ENCODE measurements at places on chromosomes 2 and 18.
A peak's percentile ranks its signal among the peaks of the same experiment; 100 is the strongest.

GRCh38 chr18:10201659-10202058, 252.8 kb upstream of the APCDD1 start:
- no peak for DNase-seq

DNA sequence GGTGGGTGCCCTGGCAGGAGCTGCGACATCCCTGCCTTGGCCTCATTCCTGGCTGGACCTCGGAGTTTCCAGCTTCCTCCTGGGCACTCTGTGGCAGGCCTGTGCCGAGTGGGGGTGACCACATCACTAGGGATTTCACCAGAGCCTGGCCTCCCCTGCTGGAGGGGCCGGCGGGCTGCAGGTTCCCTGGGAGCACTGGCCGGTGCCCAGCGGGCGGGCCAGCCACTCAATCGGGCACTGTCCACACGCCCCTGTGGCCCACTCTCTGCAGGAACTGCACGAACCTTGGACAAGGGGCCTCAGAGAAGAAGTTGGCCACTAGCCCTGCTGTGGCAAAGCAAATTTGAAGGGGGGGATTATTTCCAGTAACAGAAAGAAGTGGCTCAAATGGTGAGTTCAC, 110.7 kb upstream of the APCDD1 start:
- no peak for DNase-seq

DNA sequence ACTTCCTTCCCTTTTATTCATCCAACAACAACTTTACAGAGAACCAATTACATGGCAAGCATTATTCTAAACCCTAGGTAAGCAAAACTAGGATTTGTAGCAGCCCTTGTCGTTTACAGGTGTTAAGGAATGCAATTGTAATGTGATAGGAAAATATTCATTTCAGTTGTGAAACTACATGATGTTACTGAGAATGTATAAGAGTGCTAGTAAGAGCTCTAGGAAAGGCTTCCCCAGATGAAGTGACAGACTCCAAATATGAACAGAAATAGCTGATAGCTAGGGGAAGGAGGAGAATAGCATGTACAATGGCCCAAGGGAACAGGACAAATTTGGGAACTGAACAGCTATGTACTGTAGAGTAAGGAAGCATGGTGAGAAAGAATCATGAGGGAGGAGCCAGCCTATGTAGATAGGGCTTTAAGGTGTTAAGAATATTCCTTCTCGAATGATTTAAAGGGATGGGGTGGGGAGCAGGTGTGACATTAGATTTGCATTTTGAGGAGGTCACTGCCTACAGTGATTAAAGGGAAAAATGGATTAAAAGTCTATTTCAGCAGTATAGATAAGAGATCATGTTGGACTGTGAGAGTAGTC, 31.7 kb downstream of the RPE start:
- no peak for DNase-seq

DNA sequence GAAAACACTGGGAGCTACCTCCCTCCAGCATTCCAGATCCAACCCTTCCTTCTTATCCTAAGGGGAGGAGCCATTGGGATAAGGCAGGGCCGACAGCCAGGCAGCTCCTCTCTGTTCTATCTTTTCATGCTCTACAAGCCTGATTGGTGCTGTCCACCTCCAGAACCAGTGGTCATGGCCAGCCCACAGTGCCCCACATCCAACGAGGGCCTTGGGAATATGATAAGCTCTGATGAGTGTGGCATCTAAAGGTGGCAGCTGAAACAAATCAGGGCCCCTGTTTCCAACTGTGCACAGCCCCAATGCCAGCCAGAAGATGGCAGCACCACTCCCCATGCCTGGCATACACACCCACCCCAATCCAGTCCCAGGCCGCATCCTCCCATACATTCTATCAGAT, 329.3 kb downstream of the C1D start:
- DNase-seq = no peak

DNA sequence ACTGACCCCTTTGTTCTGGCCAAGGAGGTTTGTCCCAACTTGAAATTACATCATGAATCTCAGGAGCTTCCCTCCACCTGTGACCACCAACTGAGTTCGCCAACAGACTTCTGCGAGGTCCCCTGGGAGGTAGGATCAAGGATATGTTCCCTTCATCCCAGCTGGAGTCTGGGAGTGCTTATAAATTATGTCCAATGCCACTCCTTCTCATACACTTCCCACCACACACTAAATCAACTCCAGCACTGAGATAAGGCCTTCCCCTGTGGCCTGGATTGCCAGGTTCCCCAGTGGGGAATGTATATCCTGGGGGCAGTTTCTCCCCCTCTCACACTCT, 99.2 kb downstream of the RND3 start:
- no peak for DNase-seq

GRCh38 chr18:37484983-37485834, 80.4 kb downstream of the CELF4 start:
- DNase-seq = no peak

DNA sequence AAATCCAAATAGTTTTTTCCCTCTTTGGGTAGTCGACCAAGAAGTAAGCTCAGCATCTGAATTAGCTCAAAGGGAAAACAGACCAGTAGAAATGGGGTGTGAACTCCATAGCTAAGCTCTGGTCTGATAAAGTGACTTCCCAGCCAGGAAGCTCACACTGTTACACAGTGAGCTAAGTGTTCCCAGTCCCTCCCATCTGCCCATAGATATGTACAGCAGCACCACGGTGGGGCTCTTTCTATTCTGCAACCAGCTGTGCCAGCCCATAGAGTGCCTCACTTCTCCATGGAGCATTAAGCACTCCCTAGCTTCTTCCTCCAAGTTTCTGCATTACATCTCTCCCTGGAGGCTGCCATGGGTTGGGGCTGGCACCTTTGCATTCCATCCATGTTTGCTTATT, 27.6 kb upstream of the NEMP2 start:
- no peak for DNase-seq

DNA sequence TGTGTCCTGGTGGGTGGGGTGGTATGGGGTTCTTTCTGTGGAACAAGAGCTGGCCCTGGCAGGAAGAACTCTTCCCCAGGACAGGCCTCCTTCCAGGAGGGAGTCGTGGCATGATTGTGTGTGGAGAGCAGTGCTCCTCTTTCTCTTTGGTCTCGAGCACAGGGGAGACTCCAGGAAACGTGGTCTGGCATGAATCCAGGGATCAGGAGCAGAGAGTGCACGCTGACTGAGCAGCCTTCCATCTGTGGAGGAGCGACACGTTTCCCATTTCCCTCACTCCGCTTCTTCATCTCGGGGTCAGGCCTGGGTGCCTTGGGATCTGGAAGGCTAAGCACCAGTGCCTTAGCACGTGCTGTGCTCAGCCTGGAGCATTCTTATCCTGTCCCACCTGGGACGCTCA, 132.0 kb upstream of the HDAC4 start:
- DNase-seq = no peak

DNA sequence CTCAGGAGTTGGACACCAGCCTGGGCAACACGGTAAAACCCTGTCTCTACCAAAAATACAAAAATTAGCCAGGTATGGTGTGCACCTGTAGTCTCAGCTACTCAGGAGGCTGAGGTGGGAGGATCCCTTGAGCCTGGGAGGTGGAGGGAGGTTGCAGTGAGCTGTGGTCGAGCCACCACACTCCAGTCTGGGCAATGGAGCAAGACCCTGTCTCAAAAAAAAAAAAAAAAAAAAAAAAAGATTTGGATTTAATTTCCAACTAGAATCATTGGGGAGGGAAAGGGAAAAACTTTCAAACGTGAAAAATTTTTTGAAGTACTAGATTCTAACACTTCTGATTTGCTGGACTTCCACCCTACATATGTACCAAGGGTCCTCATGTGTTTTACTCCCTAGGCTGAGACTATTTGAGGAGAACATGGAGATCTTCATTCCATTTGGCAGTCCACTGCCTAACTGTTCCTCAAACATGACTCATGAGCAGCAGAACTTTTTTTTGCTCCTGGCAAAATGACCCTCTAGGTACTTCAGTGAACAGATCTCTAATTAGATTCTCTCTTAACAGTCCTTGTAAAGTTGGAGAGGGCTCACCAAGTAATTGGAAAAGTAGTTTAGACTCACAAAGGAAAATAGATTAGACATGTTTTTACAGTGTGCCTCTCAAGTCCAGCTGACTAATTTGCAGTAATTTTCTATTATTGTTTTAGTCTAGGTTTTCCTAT, 267.6 kb downstream of the METTL4 start:
- no peak for DNase-seq

GRCh38 chr18:69820538-69820937, 127.1 kb downstream of the CD226 start:
- no peak for DNase-seq

GRCh38 chr2:88307817-88308216, 137.7 kb downstream of the THNSL2 start:
- no peak for DNase-seq

- no peak for DNase-seq
Measured at GRCh38 chr18:40944576-40944975, 1010.5 kb upstream of the PIK3C3 start.

DNA sequence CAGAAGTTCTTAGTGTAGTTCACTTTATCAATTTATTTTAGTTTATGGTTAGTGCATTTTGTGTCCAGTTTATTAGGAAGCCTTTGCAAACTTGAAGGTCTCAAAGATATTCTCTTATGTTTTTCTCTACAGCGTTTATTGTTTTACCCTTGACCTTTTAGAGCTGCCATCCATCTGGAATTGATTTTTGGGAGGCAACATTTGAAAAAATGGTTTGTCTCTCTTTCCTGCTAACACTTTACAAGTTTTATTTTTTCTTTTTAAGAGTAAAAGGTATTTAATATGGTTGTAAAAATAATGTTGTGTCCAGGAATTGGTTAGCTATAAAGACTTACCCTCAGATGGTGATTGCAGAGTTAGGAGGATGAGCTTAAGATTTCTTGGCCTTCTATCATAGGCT, 14.0 kb downstream of the GORASP2 start:
- DNase-seq = no peak

GRCh38 chr18:23970161-23971096, 44.1 kb upstream of the TTC39C start:
- peak; percentile 34 for DNase-seq

GRCh38 chr2:100812116-100812515, 7.8 kb upstream of the NPAS2 start:
- DNase-seq = no peak

GRCh38 chr18:2978661-2979106, 34.3 kb downstream of the LPIN2 start:
- no peak for DNase-seq

- no peak for DNase-seq
Measured at GRCh38 chr2:317501-318424, 29.9 kb upstream of the ALKAL2 start.

- DNase-seq = no peak
Measured at GRCh38 chr18:43170586-43170985, 55.1 kb upstream of the RIT2 start.

- DNase-seq = no peak
Measured at GRCh38 chr2:85257970-85258605, 69.7 kb downstream of the TGOLN2 start.

DNA sequence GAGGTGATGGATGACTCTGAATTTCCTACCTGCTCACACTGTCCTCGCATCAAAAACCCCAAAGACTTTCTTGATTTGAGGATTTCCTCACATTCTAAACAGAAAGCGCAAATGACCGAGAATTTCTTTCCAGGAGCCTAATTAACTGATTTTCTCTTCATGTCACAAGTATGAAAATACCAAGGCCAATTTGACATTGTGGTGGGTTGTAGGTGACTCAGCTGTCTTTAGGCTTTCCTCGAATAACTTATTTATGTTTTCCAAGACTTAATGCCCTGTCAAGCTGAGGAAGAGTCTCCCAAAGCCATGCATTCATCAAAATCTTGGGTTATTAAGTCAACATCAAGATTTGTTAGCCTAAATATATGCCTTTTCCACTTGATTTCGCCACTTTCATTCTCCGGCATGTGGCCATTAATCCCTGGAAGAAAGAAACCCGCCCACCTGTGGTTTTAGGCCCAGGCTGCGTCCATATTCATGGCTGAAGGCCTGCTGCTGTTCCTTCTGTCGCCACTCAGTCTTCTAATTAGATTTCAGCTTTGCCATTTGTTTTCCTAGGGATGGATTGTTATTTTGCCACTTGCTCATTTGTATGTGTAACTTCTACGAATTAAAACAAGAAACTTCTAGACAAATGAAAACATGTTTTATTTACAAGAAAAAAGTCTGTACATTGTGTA, 84.9 kb downstream of the ST6GAL2 start:
- no peak for DNase-seq

DNA sequence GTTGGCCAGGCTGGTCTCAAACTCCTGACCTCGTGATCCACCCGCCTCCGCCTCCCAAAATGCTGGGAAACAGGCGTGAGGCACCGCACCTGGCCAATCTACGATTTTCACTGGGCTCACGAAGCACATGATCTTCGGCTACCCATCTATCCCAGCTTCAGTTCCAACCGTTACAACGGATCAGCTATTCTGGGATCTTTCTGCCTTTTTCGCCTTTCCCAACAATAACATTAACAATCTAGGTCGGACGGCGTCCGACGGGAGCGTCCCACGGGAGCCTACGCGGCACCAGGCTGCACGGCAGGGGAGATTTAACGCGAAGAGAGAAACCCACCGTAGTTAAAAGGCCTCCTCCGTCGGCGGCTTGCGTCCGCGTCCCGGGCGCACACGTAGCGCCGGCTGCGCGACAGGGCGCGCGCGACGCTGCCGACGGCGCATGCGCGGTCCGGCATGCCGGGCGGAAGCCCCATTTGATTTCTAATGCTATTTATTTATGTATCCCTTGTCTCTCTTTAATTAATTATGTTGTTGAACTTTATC, at the start of gene MSL3B:
Gene MSL3B (minus strand): TSS at position 394 of the 540 bp plus-strand sequence.
- DNase-seq = peak; percentile 65

GRCh38 chr2:68231061-68231372, 21.3 kb downstream of the PPP3R1 start:
- no peak for DNase-seq

GRCh38 chr18:55003695-55004094, 44.4 kb upstream of the CCDC68 start:
- no peak for DNase-seq

DNA sequence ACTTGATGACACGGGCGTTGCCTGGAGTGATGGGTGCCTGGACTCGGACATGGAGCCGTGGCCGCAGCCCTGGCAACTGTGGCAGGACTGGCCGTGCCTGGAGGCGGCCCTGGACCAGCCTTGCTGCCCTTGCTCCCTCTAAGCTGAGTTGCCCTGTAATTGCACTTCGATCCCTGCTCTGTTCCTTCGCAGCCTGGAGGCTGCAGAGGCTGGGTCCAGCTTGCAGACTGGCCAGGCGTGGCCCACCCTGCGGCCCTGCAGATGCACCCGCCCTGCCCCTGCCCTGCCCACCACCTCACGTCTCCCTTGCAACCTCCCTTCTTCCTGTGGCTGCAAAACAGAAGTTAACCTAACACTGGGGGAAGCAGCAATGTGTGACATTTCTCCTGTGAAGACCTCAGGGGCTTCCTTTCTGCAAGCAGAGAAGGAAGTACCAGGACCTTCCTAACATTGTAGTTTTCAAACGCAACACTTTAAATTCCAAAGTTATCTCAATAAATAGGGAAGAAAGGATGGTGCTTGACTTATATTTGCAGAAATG, 174.6 kb upstream of the TPO start:
- DNase-seq = no peak

DNA sequence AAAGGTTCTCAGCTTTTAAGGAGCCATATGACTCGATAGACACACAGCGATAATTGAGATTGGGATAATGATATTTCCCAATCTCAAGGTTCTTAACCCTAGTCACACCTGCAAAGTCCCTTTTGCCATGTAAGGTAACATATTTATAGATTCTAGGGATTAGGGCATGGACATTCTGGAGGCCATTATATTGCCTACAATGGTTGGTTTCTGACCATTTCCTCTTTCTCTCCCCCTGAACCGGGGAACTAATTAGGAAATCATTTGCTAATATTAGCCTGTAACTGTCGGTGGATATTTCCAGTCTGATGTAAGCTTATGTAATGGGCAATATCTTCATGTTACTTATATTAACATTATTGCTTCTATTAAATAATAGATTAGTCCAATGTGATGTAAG, 40.8 kb upstream of the ARHGAP15 start:
- no peak for DNase-seq

GRCh38 chr2:230902180-230902899, 22.7 kb downstream of the GPR55 start:
- DNase-seq = peak; percentile 67

All from activated naive CD4-positive, alpha-beta T cell treated with anti-CD3 and anti-CD28 coated beads, Interleukin-2, amount 50 U/mL, for 16 hours (primary cell).